ENCODE measurements at places on chromosomes 5 and 9.

DNA sequence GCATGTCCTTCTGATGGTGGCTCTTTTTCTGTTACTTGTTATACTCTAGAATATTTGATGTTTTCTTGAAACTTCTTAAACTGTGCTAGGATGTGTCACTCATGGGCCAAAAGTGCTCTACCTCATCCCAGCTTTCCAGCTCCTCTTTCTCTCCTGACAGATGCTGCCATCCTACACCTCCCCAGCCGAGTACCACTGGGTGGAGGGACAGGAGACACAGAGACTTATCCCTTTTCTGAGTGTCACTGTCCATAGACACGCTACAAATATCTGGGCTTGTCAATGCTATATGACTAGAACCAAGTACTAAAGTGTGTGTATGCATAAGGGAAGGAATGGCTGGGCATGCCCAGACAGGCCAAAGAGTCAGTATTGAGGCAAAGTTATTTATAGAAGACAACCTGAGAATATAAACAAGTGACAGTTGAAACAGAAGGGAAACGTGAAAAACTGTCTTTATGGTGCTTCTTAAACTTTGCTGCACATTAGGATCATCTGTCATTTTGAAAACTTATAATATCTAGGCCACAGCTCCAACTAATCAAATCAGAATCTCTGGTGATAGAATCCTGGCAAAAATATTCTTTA, 188.0 kb downstream of the CARTPT start:
- DNase-seq = no peak

DNA sequence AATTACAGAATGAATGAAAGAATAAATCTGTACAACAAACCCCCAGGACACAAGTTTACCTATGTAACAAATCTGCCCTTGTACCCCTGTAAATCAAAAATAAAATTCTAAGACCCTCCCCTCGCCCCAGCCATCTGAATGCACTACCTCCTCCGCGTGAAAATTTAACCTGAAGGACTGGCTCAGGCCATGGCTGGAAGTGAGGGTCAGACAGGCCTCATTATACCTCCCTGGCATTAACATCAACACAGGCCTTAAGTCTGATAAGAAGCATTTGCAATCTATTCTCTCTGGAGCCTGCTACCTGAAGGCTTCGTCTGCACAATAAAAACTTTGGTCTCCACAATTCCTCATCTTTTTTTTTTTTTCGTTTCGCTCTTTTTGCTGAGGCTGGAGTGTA, 48.7 kb upstream of the TTC39B start:
- DNase-seq = no peak

- no peak for DNase-seq
Observed at GRCh38 chr9:38177680-38178079, 108.7 kb upstream of the SHB start.

DNA sequence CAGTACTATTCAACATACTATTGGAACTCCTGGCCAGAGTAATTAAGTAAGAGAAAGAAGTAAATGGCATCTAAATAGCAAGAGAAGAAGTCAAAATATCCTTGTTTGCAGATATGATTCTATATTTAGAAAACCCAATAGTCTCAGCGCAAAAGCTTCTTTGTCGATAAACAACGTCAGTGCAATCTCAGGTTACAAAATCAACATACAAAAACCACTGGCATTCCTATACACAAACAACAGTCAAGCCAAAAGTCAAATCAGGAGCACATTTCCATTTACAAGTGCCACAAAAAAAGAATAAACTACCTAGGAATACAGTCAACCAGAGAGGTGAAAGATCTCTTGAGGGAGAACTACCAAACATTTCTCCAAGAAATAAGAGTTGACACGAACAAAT, 1901.9 kb upstream of the ACO1 start:
- no peak for DNase-seq

GRCh38 chr5:159104051-159104651, 4.4 kb upstream of the EBF1 start:
- DNase-seq = no peak

DNA sequence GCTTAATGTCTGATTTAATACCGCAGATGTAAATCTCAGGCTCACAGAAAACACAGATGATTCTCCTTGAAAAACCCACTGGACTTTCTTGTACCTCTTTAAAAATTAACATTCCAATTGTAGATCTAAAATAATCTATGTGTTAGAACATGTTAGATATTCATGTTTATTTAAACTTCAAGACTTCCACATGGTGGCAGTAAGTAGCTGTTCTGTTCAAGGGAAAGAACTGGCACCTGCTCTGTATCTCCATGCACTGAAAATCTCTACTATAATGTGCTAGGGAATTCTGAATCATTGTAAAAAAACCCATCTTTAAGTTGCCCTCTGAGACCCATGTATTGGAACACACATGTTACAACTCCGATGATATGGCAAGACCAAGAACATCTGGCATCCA, 366.9 kb downstream of the DMRTA1 start:
- no peak for DNase-seq

GRCh38 chr5:128966846-128967245, 1.6 kb downstream of the SLC27A6 start:
- no peak for DNase-seq

GRCh38 chr9:72902268-72902667, 50.6 kb downstream of the ALDH1A1 start:
- DNase-seq = no peak

DNA sequence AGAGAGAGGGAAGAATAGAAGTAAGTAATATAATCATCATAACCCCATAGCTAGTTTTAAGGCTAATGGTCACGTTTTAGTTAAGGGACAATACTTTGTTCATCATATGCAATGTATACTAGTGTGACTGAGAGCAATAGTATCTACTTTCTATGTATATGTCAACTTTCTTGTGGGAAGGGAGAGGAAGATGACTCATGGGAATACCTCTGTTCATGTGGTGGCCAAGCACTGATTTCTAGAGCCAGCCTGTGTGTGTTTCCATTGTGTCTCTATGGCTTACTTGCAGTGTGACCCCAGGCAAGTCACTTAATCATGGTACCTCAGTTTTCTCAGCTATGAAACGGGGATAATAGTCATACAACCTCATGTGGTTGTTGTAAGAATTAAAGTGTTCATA, 639.6 kb downstream of the CETN3 start:
- DNase-seq = no peak

DNA sequence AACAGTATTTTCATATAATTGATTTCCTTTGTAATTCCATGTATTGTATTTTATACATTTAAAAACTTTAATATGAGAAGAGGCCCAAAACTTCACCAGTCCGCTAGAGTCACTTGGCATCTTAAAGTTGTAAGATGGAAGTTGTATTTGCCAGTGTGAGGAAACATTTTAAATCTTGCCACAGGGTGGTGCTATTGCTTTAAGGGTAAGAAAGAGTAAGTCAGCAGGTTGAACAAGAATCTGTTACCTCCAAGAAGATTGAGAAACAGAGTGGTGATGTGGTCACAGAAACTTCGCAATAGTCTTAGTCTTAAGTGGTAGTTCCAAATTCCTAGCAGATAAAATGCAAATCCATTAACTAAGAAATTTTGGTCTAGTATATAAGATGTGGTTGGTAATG, 39.8 kb upstream of the RANBP6 start:
- DNase-seq = peak; percentile 97

DNA sequence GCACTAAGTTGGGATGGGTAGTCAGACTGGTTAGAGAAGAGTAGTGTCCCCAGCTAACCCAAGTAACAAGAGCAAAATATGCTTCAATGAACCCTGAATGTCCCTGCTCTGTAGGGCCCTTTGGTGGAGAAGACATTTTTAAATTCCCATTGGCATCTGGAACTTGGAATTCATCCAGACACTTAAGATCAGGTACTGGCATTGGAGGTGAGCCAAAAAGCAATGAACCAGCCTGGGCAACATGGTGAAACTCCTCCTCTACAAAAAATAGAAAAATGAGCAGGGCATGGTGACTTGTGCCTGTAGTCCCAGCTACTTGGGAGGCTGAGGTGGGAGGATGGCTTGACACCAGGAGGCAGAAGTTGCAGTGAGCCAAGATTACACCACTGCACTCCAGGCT, 58.9 kb upstream of the ZNF618 start:
- DNase-seq = no peak

- no peak for DNase-seq
Observed at GRCh38 chr9:92979283-92980056, 32.1 kb downstream of the FGD3 start.

DNA sequence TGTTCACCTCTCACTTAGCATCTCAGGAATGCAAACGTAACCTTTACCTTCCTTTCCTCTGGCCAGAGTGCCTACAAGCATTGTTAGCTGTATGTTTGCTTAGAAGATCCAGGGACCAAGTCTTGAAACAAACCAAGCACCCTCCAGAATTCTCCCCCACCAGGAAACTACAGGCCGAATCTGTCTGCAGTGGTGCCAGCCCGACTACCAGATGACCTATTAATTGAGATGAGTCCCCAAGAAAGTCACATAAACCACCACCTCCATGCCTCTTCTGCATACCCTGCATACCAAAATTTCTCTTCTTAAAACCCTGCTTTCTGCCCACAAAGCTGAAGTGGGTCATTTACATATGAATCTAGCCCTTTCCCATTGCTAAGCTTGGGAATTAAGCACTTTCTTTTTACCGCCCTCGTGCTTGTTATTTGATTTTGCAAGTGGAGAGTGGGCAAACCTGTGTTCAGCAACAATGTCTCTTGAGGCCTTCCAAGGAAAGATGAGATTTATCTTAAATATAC, 1239.1 kb downstream of the CDH12 start:
- no peak for DNase-seq

DNA sequence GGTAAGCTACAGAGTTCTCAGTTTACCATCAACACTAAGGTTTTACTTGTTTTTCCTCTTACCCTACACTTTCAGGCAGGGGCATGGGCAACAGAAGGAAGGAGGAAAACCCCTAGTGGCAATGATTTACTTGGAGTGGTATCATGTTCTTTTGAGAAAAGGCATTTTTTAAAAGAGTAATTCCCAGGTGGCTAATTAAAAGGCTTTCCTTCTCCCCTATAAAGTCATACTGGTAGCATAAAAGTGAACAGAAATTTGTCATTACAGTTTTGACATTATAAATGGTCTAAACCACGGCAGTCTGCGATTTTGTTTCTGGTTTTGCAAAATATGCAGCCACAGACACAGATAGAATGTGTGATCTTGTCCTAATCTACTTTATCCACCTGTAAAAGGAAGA, 30.9 kb upstream of the OR2K2 start:
- DNase-seq = no peak
